NCI-H2081 (cell line): ENCODE measurements at places on chromosomes 5 and 9.

GRCh38 chr5:98954392-98955028 lies 25.7 kb upstream of the CHD1 start:
- no peak for DNase-seq

GRCh38 chr5:176994460-176995121 lies 12.0 kb downstream of the UIMC1 start:
- DNase-seq = no peak

- peak; percentile 74 for DNase-seq
Observed at GRCh38 chr9:118686959-118687358, 682.3 kb downstream of the BRINP1 start.

DNA sequence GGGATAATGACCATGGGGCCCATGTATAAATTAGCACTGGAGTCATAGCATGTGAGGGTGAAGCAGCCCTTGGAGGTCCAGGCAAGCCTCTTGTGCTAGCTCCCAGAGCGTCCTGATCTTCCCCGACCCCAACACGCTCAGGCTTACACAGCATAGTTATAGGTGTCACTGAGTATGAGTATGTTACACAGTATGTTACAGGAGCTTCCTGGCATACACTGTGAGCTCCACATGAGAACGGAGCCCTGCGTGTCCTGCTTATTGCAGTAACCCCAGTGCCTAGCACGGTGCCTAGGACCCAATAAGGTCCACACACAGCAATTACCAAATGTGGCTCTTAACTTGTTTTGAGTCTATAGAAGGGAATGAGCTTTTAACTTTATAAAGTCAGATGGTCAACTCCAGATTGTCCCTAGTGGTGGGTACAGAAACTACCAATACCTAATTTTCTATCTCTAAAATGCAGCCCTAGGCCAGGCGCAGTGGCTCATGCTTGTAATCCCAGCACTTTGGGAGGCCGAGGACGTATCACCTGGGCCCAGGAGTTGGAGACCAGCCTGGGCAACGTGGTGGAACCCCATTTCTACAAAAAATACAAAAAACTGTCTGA lies 64.1 kb downstream of the PLAC8L1 start:
- no peak for DNase-seq

DNA sequence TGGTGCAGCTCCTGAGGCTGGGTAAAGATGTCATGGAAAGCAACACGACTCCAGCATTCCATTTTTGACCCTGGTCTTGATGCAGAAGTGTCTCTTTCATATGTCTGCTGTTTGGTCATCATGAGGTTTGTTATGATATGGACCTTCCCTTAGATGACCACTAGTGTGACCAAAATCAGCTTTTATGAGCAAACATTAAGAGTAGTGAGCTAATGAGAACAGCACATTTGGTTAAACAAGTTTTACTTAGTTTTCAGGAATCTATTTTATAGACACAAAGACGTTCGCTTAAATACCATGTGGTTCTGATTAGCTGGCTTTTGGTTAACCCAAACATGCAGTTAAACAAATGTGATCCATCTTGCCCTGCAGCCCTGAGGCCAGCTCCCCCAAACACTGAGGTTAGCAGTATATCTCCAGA lies 56.7 kb upstream of the ACTBL2 start:
- DNase-seq = no peak
